ENCODE measurements at places on chromosomes 11 and 22.
A peak's percentile ranks its signal among the peaks of the same experiment; 100 is the strongest.

- no peak for DNase-seq
Observed at GRCh38 chr11:38791346-38791961, 2193.4 kb upstream of the RAG2 start.

GRCh38 chr11:113415343-113415742 is 27.8 kb downstream of the ANKK1 start:
- no peak for DNase-seq

GRCh38 chr11:130523609-130524008 is 75.2 kb downstream of the ADAMTS15 start:
- no peak for DNase-seq

GRCh38 chr11:68998390-68998911 is 14.6 kb downstream of the MRGPRF start:
- no peak for DNase-seq

DNA sequence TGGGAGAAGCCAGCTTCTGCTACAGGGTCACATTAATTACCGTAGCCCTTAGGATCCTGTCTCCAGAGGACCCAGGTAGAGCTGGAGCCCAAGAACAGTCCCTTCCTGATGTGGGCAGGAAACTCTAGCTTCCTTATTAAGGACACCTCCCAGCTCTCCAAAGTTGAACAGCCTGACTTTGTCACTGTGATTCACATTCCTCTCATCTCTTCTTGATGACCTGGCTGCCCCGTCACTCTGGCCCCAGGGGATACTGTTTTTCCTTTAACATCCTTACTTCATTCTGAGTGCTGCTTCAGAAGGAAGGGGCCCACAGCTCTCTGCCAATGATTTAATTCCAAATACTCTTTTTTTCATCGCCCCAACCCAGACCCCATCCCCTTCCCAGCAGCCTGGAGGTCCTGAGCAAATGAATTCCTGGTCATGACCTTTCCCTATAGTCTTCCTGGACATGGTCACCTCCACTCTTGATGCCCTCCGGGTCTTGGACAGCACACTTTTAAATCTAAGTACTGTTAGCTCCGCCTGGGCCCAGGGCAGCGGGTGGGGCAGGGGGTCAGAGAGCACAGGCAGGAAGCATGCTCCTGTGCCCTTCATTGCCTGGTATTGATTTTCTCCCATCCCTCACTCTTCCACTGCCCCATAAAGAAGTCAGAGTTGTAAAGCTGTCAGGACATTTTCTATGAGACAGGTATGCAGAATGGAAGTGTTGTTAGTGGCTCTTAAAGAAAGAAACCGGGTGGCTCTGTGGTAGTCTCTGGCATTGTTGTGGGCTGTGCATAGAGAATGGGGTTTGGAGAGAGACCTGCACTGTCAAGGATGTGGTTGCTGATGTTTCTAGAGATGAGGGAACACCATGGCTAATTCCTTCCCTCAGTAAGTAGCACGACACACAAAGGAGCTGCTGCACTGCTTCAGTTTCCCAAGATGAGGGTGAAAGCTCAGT is 22.3 kb upstream of the SPON1 start:
- no peak for DNase-seq

- no peak for DNase-seq
Observed at GRCh38 chr11:111514216-111515031, at the start of gene HOATZ. Gene HOATZ, plus strand, starts transcription at chr11:111514778. Its CDS starts 7 bp downstream, at chr11:111514785.

GRCh38 chr11:10588904-10589303 is 20.4 kb upstream of the LYVE1 start:
- no peak for DNase-seq

- no peak for DNase-seq
Observed at GRCh38 chr22:49959782-49960158, 802 bp upstream of the PIM3 start.

GRCh38 chr11:3143136-3143880 is 21.8 kb downstream of the OSBPL5 start:
- DNase-seq = no peak

GRCh38 chr11:62909107-62909894 is 11.9 kb downstream of the CHRM1 start:
- no peak for DNase-seq

- no peak for DNase-seq
Observed at GRCh38 chr11:95692526-95693260, 96.9 kb downstream of the FAM76B start.

DNA sequence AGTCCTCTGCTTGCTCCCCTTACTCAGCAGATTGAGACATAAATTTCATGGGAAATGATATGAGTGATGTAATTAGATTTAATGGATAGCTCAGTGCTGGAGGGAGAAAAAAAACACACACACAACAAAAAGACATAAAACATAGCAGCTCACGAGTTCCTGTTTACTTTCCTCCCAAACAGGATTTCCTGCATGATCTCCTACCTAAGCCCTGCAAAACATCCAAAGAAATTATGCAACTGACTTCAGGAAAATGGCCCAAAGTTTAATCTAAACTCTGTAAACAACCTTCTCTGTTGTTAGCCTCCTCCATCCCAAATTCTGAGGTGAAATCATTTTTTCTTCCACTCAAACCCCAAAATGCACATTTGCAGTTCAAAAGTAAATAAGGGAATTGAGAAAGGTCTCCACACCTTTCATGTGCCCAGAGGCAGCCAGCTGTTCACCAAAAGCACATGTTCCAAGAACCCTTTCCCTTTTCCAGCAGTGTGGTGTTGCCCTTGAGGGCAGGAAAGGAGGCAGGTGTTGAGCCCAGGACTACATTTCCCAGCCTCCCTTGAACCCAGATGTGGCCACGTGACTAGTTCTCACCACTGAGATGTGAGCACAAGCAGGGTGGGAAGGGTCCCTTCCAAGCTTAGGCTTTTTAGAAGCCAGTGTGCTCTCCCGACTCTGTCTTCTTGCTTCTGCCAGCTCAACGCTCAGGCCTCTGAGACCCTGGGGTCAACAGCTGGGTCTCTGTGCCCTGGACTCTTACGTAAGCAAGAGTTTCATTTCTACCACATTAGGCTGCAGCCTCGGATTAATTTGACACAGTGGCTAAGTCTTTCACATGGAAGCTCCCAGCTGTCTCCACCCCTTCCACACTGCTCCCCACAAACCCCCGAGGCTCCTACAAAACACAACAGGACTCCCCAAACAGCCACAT is 301.2 kb downstream of the CTTN start:
- no peak for DNase-seq

DNA sequence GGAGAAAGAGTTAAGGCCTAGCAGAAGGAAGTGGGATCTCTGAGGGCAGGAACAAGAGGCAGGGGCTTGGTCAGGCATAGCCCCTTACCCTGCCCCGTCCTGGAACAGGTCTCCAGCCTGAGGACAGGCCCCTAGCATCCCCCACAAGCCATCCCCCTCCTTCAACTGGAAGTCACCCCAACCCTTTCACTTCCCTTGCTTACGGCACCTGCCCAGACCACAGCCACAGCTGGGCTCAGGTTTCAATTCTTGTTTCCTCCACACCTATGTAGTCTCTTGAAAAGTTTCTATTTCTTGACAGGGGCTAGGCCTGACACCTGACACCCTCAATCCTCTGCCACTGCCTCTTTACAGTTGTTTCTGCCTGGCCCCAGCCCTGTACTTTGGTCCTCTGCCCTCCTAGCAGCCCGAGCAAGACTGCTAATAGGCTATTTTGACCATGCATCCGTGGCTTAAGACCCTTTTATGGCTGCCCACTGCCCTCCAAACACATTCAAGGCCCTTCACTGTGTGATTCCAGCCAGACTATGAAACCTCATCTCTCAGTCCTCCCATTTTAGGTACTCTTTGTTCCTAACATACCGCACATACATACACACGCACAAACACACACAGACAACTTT is 10.9 kb upstream of the FCHSD2 start:
- DNase-seq = no peak

DNA sequence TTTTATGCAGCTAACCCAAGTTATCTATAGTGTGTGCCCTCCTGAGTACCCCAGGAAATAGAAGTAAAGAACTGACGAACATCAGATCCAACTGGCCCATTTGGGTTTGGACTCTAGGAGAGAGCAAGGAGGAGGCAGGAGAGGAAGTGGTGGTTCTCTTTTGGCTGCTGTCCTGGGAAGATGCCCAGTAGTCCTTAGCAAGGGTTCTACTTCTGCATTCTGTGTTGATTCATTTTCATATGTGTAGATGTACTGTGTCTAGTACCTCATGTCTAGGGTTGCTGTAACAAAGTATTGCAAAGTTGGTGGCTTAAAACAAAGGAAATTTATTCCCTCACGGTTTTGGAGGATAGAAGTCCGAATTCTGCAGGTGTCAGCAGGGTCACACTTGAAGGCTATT is 6.6 kb upstream of the MMP27 start:
- no peak for DNase-seq

GRCh38 chr11:62437616-62438015 is 18.8 kb downstream of the SCGB1A1 start:
- no peak for DNase-seq

- DNase-seq = peak; percentile 70
Observed at GRCh38 chr22:42169055-42169469, 38.5 kb upstream of the CYP2D6 start.

DNA sequence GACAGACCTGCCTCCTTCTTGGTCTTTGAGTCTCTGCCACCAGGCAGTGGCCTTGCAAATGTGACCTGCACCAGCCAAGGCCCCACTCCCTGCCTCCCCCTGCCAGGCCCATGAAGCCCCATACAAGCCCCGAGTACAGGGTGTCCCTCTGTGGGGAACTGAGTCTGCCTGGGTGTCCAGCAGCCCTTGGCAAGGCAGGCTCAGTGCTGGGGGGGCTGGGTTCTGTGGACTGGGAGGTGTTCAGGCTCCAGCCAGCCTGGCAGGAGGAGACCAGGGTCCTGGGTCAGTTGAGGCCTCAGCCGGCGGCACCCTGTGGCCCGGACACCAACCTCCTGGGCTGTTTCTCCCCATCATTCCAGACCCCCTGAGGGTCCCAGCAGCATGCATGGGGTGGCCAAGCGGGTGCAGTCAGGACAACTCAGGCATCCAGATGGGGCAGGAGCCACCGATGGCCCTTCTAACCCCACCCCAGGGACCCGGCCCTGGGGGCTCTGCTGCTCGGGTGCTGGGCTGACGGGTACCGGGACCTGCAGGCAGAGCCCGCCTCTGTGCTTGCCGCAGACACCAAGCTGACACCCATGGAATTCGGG is 5.7 kb downstream of the MUC5AC start:
- DNase-seq = no peak

DNA sequence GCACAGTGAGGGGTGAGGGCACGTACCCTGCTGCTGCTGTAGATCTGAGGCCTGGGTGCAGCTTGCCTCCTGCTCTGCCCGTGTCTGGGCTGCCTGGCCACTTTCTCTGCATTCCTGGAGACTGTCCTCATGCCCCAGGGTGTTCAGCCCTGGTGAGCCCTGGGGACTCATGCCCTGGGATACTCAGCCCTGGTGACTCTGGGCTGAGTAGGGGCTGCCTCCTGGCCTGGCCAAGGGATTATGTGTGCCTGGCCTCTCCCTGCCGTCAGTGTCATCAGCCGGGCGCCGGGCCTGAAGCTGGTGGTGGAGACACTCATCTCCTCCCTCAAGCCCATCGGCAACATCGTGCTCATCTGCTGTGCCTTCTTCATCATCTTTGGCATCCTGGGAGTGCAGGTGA is 94.7 kb downstream of the CACNA1I start:
- DNase-seq = no peak

DNA sequence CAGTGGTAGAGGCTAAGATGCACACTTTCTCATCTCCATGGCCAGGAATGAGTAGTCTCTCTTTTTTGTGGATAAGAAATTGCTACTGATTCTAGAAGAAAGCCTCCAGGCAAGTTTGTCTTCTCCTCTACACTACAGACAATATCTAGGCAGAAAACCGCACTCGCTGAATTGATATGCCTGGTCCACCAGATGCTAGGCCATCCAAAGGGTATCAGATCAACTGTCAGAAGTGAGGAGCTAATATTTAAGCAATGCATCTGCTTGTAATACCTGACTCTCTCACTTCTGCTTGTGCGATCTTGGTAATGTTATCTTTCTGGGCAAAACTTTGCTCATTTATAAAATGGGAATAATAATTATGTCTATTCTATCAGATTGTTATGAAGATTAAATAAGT is 45.0 kb downstream of the CASP12 start:
- DNase-seq = no peak

GRCh38 chr11:91133361-91133760 is 910.5 kb upstream of the CHORDC1 start:
- DNase-seq = no peak

DNA sequence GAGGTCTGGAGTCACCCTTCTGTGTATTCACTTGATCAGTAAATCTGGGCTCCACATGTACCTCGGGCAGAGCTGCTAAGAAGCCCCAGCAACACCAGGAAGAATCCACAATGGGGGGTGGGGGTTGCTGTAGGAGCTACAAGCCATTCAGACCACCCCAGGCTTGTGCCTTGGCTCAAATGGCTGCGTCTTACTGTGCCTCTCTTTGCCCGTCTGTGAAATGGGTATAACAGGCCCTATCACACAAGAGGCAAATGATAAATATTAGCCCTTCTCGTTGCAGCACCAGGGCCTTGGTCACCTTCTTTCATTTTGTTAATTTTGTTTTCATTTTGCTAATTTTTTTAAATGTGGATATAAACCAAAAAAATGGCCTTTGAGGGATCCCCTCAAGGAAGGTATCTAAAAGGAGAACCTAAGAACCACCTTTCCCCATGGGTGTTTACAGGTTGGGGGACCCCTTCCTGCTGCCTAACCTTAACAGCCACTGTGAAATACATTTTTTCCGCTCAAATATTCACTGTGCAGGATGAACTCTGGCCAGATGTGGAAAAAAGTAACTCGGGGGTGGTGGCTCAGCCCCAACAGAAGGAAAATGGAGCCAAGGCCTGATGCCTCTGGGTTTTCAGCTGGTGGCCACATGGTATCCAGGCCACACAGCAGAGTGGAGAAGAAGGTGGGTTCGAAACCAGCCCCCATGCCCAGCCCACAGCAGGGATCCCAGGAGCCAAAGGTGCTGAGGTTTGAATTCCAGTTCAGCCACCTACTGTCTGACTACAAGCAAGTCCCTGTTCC is 284.0 kb downstream of the MN1 start:
- DNase-seq = no peak

- DNase-seq = no peak
Observed at GRCh38 chr11:73191151-73191550, 26.9 kb upstream of the P2RY2 start.

DNA sequence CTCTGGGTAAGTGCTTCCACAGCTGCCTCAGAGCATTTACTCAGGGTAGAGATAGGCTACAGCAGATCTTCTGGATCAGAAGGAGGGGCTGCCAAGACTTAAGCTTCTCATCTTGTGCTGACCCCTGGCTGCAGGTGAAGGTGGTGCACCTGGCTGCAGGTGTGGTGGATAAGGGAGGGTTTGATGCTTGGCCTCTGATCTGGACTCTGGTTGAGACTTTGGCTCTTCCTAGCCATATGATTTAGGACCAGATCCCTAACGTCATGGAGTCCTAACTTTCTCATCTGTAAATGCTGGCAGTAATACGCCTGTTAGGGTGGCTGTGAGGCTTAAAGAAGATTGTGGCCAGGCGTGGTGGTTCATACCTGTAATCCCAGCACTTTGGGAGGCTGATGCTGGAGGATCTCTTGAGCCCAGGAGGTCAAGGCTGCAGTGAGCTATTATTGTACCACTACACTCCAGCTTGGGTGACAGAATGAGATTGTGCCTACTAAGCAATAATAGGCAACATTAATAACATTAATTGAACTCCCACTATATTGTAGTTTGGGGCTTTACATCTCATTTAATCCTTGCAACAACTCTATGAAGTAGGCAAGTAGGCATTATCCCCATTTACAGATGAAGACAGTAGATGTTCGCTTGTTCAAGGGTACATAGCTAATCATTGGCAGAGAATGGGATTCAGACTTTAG is 10.7 kb downstream of the DTX4 start:
- DNase-seq = no peak

GRCh38 chr22:32478994-32479393 is 4.4 kb downstream of the FBXO7 start:
- DNase-seq = no peak

Data from T-helper 9 cell (primary cell).